Nucleus accumbens (tissue), 56 donors: ENCODE measurements at places on chromosomes 1 and 21.
A peak's percentile ranks its signal among the peaks of the same experiment; 100 is the strongest.

DNA sequence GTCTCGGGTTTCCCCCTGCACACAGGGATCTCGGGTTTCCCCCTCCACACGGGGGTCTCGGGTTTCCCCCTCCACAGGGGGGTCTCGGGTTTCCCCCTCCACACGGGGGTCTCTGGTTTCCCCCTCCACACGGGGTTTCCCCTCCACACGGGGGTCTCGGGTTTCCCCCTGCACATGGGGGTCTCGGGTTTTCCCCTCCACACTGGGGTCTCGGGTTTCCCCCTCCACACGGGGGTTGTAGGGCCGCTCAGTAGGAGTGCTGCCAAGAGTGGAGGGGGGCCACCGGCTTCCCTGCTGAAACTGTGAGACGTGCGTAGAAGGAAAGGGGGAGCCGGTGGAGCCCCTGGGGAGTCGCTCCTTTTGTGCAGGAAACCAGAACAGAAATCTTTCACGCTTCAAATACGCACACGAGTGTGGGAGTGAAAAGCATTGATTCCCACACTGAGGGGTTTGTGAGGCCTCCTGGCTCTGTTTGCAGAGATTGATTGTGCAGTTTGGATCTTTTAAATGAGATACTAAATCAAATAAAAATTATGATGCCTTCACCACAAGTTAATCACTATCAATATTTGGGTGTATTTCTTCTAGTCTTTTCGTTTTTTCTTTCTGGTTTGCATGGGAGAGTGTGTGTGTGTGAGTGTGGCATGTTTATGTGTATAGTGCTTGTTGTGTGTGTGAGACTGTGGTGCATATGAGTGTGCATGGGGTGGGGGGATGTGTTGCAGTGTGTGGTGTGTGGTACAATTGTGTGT, 54.3 kb upstream of the TRAPPC10 start:
- no peak for DNase-seq

DNA sequence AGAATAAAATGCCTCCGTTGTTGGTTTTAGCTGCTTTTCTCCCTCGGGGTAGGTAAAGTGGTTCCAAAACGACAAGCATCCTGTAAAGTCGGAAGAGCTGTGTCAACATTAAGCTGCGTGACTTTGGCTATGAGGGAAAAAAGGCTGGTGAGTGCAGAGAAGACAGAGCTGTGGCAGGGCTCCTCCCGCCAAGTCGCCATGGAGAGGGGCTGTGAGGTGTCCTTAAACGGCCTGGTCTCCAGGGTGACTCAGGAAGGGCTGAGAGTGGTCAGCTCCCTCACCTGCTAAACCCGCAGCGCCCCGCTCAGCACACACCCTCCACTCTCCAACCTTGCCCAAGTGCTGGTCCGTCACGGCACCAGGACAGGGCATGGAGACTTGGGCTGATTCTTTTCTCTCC, 91.6 kb upstream of the SAMD11 start:
- no peak for DNase-seq

GRCh38 chr1:162381383-162381782, at the start of gene C1orf226:
Gene C1orf226 (plus strand): TSS chr1:162381728. CDS start chr1:162381902, 174 bp downstream.
- no peak for DNase-seq

- no peak for DNase-seq
These were observed 440 bp upstream of the LENEP start for GRCh38 chr1:154992721-154993571.

- DNase-seq: no peak
These were observed 5.9 kb upstream of the PIGR start for GRCh38 chr1:206952171-206952570.

- DNase-seq: no peak
These were observed 11.5 kb upstream of the HCRTR1 start for GRCh38 chr1:31605908-31606427.

DNA sequence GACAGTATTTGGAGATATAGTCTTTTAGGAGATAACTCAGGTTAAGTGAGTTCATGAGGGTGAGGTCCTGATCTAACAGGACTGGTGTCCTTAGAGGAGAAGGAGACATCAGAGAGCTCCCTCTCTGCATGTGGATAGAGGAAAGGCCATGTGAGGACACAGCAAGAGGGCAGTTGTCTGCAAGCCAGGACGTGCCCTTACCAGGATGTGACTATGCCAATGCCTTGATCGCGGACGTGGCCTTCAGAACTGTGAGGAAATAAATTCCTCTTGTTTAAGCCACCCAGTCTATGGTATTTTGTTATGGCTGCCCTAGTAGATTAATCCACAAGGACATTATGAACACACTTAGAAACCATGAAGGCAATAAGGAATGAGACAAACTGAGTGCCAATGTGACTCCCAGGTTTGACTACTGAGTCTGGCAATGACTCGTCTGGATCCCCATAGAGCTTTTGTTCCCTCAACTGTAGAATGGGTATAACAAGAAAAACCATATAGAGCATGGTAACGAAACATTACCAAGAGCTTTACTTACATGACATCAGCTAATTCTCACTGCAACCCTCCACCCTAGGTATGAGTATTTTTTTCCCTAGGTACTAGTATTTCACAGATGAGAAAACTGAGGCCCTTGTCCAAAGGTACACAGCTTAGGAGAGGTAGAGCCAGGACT, 6.5 kb downstream of the URB1 start:
- DNase-seq: no peak

GRCh38 chr1:28927266-28927647, 12.9 kb downstream of the EPB41 start:
- DNase-seq: no peak

- no peak for DNase-seq
These were observed 15.8 kb downstream of the COLGALT2 start for GRCh38 chr1:184021728-184022127.

GRCh38 chr1:31760471-31761470, 3.4 kb downstream of the ADGRB2 start:
- DNase-seq: peak; percentile 55
